Activated CD4-positive, alpha-beta T cell treated with anti-CD3 and anti-CD28 coated beads, Interleukin-2, amount 50 U/mL, for 4 hours (primary cell): ENCODE measurements at places on chromosomes 16 and 17.

GRCh38 chr17:27518545-27519521 lies 62.6 kb downstream of the KSR1 start:
- no peak for DNase-seq

DNA sequence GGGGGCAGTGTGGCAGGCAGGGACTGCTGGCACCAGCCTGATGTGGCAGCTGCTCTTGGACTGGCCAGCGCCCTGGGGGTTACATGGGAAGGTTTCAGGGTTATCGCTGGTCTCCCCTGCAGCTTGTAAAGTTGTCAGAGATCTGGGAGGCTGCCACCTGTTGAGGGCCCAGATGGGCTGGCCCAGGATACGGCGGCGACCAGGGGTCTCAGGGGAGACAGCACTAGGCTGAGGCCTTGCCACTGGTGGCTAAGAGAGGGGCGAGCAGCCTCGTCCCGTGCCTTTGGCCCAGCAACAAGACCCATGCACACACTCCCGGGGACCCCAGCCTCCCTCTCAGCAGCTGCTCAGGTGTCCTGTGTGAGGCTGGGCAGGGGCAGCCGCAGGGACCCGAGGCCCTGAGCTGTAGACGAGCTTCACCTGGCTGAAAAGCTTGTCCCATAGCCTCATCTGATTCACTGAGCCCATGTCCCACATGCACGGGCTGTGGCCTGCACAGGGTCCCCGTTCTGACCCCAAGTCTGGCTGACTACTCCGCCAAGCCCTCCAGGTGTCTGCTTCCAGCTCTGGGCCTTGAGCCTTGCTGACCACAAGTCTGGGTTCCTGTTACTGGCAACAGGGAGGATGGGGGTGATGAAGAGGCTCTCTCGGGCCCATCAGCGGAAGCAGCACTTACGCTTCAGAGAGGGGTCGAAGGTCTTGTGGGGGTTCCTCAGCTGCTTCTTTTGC lies 6.2 kb downstream of the DUS1L start:
- no peak for DNase-seq

- no peak for DNase-seq
These were observed 110.4 kb upstream of the HAS3 start for GRCh38 chr16:68995011-68995504.

DNA sequence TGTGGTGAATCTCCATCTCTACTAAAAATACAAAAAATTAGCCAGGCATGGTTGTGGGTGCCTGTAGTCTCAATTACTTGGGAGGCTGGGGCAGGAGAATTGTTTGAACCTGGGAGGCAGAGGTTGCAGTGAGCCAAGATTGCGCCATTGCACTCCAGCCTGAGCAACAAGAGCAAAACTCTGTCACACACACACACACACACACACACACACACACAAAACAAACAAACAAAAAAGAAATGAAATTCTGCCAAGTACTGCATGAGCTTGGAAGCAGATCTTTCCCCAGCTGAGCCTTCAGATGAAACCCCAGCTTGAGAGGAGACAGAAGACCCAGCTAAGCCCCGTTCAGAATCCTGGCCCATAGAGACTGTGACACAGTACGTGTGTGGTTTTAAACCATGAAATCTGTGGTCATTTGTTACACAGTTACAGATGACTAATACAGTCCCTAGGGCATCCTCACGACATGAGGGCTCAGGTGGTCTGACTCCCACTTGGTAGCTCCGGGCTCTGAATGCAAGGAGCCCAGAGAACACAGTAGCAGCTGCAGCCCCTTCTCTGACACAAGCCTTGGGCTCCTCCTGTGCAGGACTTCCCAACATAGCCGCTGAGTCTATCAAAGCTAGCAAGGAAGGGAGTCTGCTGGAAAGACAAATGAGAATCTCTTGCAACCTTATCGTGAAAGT lies 132.8 kb downstream of the SEC14L1 start:
- no peak for DNase-seq

- DNase-seq: no peak
These were observed 5.9 kb upstream of the C16orf87 start for GRCh38 chr16:46836534-46837530.
